ENCODE measurements at places on chromosomes 1 and 21.

DNA sequence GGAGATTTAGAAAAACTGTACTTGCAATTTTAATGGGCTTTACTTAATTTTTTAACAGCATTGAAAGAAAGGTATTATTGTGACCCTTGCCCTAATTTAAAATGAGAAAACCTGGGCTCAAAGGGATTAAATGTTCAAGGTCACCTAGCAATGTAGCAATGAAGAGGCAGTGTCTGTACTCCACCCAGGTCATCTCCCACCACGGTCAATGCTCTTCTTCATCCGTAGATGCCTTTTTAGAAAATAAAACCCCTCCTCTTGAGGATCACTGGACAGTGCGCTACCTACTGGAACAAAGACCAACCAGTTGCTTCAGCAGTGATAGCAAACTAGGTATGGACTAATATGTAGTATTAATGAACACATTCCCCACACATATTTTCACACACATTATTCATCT, 29.8 kb upstream of the HAO2 start:
- DNase-seq: no peak

GRCh38 chr21:34745557-34746255, 76.9 kb downstream of the CLIC6 start:
- DNase-seq: peak; percentile 17

- DNase-seq: no peak
These were observed 26.2 kb upstream of the ID3 start for GRCh38 chr1:23585321-23586022.

- no peak for DNase-seq
These were observed 143.5 kb upstream of the USH2A start for GRCh38 chr1:216566641-216567205.

GRCh38 chr1:18965206-18966173, 9.0 kb upstream of the IFFO2 start:
- DNase-seq: no peak

DNA sequence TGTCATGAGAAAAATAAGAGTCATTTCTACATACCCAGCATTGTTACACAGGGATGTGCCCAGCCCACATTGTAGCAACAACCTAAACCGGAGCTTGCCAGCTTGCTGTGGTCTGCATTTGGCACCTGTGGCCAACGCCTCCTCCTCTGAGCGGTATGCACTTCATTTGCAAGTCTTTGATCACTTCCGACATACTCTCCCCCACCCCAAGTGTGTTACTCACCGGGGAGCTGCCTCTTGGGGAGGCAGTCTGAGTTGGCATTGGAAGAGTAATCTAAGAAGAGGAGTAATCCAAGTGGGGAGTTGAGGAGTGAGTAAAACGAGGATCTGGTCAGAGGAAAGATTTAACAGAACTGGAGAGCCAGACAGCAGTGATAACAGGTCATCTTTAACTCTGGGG, 3.8 kb downstream of the BCL9 start:
- peak; percentile 89 for DNase-seq

DNA sequence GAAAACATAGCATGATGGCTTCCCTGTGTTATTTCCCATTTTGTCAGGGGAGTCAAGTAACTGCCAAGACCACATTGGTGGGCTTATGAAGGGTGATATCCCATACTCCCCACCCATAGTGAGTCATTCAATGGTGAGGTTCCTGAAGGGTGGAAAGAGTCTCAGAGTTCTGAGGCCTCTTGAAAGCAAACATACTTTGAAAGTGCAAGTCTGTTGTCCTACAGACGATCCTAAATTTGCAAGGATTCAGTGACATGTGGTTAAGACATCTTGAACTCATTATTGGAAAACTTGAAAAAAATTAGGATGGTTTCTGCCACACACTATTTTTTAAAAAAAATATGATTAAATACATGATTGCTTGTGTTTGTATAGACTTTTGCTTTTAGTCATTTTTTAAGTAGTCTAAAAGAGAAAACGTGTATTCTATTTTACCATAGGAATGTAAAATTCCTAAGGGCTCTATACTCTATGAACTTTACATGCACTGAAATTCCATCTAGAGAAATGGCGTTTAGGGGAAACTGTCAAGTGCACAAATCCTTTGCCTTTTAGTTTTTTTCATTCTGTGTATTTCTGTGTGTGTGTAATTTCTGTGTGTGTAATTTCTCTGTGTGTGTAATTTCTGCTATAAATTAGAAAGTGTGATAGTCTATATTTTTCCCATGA, 225.5 kb upstream of the ADAMTS5 start:
- DNase-seq: no peak

DNA sequence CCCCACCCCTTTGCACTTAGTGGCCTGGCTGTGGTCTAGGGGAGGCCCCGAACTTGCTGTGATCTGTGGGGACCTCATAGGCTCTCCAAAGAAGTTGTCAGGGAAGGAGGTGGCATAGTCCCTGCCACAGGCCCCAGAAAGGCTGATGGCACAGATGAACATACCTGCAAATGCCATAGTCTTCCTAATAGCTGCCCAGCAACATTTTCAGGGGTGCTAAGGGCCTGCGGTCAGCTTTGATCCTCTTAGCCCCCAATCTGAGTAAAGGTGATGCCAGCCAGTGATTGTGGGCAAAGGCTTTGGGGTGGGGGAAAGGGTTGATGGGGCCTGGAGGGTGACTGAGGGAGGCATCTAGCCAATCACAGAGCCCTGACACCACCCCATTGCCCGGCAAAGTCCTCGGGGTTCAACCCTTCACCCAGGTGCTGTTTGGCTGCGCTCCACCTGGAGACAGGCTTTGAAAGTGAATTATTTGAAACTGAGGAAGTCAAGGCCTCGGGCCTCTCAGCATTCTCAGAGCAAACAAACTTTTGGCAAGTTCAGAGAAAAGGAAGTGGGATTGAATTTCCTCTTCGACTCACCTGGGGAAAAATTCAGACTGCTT, 35.8 kb downstream of the PAX7 start:
- DNase-seq: no peak

DNA sequence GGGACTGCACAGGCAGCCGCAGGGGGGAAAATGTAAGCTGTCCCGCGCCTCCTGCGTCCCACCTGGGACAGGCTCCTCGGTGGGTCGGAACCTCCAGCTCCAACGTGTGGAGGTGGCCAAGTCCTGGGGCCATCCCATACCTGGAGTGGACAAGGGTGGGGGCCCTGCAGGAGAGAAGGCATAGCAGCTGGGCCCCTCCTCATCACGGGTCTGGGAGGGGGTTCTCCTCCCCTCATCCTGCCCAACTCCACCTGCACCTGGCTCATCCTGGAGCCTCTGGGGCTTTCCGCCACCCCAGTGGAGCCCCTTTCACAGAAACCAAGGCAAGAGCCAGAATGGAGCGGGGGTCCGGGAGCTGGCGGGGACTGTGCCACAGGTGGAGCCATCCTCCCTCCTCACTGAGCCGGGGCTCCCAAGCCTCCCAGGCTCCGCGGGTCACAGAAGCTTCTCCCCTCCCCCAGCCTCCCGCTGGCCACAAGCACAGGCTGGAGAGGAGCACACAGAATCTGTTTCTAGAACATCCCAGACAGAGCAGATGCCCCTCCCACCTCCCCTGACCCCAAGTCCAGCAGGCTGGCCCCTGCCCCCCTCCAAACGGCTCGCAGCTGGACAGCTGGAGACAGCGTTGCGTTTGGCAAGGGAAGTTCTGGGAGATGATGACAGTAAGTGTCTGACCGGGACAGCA, 65.8 kb downstream of the MEGF6 start:
- no peak for DNase-seq

- no peak for DNase-seq
These were observed 431 bp upstream of the C1orf52 start for GRCh38 chr1:85259912-85260274.

- no peak for DNase-seq
These were observed 199.8 kb downstream of the CRB1 start for GRCh38 chr1:197467881-197468280.

GRCh38 chr21:39700318-39700717, 44.7 kb upstream of the IGSF5 start:
- DNase-seq: no peak

- no peak for DNase-seq
These were observed 170.1 kb downstream of the NEK7 start for GRCh38 chr1:198326915-198327314.

GRCh38 chr1:40802078-40802741, 18.6 kb downstream of the KCNQ4 start:
- DNase-seq: peak; percentile 68

- no peak for DNase-seq
These were observed 52.4 kb downstream of the TLCD4 start for GRCh38 chr1:95169548-95169947.

- DNase-seq: no peak
These were observed 917 bp downstream of the ETNK2 start for GRCh38 chr1:204150702-204151551.

GRCh38 chr1:42841440-42842147, 4.8 kb upstream of the ZNF691 start:
- DNase-seq: no peak

DNA sequence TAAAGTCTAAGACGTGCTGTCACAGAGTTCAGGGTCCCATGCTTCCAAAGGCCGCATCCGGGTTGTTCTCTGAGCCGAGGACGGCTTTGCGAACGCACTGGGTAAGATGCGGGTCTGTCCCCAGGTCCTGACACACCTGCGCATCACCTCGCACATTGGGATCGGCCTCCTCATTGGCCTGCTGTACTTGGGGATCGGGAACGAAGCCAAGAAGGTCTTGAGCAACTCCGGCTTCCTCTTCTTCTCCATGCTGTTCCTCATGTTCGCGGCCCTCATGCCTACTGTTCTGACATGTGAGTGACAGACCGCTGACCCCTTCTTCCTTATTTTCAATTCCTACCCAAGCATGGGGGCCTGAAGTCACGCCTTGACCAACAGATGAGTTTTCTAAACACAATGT, 25.3 kb downstream of the TFF3 start:
- no peak for DNase-seq

DNA sequence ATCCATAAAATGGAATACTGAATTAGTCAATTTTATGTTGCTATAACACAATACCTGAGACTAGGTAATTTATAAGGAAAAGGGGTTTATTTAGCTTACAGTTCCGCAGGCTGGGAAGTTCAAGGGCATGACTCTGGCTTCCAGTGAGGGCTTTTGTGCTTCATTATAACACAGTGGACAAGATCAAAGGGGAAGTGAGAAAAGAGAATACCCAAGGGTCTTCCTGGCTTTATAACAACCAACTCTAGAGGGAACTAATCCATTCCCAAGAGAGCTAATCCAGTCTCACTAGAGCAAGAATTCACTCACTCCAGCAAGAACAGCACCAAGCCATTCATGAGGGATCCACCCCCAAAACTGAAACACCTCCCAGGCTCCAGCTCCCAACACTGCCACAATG, 3.1 kb downstream of the KIFAP3 start:
- DNase-seq: no peak

DNA sequence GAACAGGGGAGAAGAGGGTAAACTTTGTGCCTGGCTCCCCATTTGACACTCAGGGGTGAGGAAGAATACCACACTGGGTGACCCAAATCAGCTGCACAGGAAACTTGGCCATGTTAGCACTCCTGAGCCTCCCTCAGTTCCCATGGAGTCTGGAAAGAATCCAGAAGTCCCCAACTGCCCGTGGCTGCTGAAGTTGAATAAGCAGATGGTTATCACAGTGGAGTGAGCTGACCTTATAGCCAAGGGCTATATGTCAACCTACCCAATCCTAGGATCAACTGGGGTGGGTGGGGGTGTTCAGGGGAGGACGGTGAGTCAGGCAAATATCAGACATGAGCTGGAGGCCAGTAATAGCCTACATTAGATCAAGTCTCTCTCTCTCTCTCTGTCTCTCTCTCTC, 20.4 kb downstream of the KCNH1 start:
- no peak for DNase-seq

- DNase-seq: no peak
These were observed 20.2 kb upstream of the ERO1B start for GRCh38 chr1:236301958-236302335.

- no peak for DNase-seq
These were observed 1646.7 kb upstream of the B3GALT2 start for GRCh38 chr1:194833111-194833510.

- no peak for DNase-seq
These were observed 17.4 kb downstream of the MTR start for GRCh38 chr1:236812334-236813030.

GRCh38 chr21:30391492-30392025, 4.3 kb upstream of the KRTAP13-1 start:
- no peak for DNase-seq

- DNase-seq: no peak
These were observed 134.0 kb upstream of the IRF2BP2 start for GRCh38 chr1:234743791-234744611.

- DNase-seq: no peak
These were observed 46.2 kb downstream of the SYT2 start for GRCh38 chr1:202664083-202664482.

- no peak for DNase-seq
These were observed 55.8 kb upstream of the SGIP1 start for GRCh38 chr1:66478116-66478515.

GRCh38 chr1:202320081-202320405, 21.7 kb downstream of the UBE2T start:
- no peak for DNase-seq

GRCh38 chr1:154493276-154493675, 8.7 kb upstream of the TDRD10 start:
- DNase-seq: no peak

DNA sequence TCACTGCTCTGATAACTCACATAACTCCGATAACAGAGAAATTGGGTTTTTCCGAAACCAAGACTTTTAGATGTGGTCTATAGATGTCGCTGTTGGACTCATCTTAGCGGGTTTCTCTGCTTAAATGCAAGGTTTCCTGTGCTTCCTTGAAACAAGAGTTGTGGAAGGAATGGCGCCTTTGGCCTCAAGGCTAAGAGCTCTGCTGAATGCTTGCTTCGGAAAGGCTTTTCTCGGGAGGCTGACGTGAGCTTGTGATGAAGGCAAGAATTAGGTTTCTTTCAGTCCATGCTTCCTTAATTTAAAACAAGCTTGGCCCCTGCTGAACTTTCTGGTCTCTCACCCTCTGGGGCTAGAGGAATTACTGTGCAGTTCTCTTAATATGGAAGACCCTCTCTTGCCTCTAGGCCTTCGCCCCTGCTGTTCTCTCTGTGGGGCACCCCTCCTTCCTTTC, 113.5 kb downstream of the MAP3K21 start:
- no peak for DNase-seq

GRCh38 chr1:168498159-168498631, 45.6 kb downstream of the XCL2 start:
- no peak for DNase-seq

DNA sequence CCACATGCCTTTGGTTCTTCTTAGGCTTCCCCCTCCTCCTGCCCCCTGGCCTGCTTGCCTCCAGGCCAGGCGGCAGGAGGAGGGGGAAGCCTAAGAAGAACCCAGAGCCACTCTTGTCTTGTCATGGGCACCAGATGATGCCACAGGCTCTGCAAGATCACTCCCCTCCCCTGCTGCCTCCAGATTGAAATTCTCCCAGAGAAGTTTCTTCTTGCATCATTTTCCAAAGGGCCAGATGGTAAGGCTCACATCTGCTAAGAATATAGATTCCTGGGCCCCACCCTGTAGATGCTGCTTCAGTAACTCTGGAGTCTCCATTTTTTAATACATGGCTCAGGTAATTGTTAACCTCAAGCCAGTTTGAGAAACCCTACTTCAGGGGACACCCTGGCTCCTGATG, 60.8 kb downstream of the FAM163A start:
- DNase-seq: no peak

GRCh38 chr1:233479110-233479890, 134.6 kb upstream of the KCNK1 start:
- DNase-seq: no peak

All from stimulated activated CD8-positive, alpha-beta memory T cell treated with anti-CD3 and anti-CD28 coated beads, Interleukin-15, amount 100 ng/mL, for 4 hours (primary cell).